ENCODE measurements at places on chromosomes 2 and 18.

- DNase-seq, result no peak
Observed at GRCh38 chr2:234273887-234274584, 222.8 kb downstream of the ARL4C start.

GRCh38 chr18:23451491-23451890, 1.6 kb upstream of the RIOK3 start:
- DNase-seq, result no peak

- no peak for DNase-seq
Observed at GRCh38 chr2:151138507-151138906, 123.2 kb downstream of the RBM43 start.

- no peak for DNase-seq
Observed at GRCh38 chr2:229267080-229267479, 4.0 kb downstream of the PID1 start.

DNA sequence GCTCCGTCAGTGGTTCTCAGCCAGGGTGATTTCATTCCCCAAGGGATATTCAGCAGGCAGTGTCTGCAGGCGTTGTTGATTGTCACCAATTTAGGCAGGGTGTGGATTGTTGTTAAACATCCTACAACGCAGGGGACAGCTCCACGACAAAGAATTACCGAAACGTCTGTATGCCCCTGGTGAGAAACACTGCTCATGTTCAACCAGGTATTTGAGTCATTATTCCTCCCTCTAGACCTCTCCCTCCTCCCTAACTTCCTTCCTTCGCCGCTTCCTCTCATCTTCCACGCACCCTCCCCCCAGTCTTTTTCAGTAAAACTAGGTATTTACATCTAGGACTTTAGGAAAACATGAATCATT, 50.8 kb downstream of the NCK2 start:
- DNase-seq, result no peak

DNA sequence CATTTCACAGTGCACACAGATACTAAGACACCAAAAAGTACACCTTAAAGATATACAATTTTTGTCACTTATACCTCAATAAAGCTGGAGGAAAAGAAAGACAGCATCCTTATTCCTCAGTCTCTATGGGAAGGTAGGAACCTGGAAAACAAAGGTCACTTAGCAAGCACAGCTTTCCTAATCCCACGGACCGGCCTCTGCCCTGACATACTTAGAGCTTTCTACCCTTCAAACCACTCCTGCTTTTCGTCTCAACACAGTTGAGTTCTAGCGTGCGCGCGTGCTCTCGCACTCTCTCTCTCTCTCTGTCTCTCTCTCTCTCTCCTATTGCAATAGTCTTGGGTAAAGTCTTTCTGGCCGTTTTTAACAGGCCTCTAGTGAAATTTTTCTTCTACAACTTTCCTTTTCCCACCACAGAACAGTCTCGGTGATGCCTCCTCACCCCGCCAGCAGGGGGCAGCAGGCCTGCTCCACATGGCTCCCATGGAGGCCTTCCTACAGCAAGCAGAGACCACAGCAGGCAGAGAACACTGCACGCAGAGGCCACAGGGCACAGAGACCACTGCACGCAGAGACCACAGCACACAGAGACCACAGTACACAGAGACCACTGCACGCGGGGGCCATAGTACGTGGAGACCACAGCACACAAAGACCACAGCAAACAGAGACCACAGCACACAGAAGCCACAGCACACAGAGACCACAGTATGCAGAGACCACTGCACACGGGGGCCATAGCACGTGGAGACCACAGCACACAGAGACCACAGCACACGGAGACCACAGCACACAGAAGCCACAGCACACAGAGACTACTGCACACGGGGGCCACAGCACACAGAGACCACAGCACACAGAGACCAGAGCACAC, 106.9 kb downstream of the FBXO15 start:
- DNase-seq, result no peak

GRCh38 chr18:70194227-70194890, 11.1 kb downstream of the RTTN start:
- DNase-seq, result no peak

- peak; percentile 53 for DNase-seq
Observed at GRCh38 chr18:21735452-21736015, 5.1 kb upstream of the MIB1 start.

DNA sequence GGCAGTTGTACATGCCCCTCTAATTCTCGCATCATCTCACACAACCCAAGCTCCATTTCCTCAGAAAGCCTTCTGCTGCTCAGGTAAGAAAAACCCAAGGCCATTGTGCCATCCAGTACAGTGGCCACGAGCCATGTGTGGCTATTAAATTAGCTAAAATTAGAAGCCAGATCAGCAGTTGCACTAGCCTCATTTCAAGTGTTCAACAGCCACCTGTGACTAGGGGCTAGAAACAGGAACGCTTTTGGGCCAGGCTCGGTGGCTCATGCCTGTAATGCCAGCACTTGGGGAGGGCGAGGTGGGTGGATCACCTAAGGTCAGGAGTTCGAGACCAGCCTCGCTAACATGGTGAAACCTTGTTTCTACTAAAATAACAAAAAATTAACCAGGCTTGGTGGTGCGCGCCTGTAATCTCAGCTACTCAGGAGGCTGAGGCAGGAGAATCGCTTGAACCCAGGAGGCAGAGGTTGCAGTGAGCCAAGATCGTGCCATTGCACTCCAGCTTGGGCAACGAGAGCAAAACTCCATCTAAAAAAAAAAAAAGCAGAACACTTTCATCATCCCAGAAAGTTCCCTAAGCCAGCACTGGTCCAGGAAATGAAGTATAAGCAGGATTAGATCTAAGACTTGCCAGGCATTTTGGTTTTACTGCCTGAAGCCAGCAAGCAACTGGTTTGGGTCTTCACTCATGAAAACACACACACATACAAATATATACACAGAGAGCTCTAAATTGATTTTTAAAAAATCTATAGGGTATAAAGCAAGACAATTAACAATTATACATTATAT, 35.7 kb downstream of the ATP8B1 start:
- DNase-seq, result no peak
